HuH-7.5 (cell line): ENCODE measurements at places on chromosomes 12 and 14.
A peak's percentile ranks its signal among the peaks of the same experiment; 100 is the strongest.

- DNase-seq = no peak
Observed at GRCh38 chr14:104290058-104290667, 151.8 kb downstream of the KIF26A start.

DNA sequence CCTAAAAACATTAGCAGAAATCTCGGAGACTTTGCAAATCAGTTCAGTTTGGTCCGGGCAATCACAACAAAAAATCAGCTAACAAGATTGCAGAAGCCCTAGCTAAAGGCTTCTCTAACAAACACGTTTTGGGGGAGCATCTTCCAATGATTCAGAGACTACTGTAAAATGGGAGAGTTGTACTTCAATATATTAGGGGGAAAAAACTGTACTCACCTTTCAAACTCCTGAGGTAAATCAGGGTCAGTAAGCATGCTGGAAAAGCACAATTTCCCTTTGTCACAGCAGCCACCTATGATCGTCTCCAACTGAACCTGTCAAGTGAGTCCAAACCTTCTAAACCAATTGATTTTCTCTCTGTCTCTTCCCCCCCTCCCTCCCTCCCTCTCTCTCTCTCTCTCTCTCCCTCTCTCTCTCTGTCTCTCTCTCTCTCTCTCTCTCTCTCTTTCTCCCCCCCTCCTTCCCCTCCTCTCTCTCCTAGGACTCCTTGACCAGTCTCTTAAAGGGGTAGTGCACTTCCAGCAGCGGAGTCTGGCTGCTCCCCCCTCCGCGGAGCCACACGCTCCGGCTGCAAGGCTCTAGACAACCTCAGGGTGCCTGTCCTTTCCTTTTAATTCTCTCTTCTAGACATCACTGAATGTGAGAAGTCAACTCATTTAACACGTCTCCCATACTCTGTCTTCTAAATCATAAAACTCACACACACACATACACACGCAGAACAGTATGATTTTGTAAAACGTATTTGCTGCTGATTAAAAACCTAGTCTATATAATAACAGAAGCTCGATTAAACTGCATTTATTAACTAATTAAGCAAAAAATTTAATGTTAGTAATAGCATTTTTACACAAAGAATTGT lies at the start of gene SOX5:
Gene SOX5, minus strand, starts transcription at position 323 of the 862 bp plus-strand sequence. Its CDS starts 69 bp downstream, at position 254.
- no peak for DNase-seq

- no peak for DNase-seq
Observed at GRCh38 chr14:37642125-37642524, 46.7 kb downstream of the TTC6 start.

- no peak for DNase-seq
Observed at GRCh38 chr12:117024961-117025480, 74.2 kb downstream of the TESC start.

- no peak for DNase-seq
Observed at GRCh38 chr14:70663707-70664179, 22.0 kb downstream of the TTC9 start.

DNA sequence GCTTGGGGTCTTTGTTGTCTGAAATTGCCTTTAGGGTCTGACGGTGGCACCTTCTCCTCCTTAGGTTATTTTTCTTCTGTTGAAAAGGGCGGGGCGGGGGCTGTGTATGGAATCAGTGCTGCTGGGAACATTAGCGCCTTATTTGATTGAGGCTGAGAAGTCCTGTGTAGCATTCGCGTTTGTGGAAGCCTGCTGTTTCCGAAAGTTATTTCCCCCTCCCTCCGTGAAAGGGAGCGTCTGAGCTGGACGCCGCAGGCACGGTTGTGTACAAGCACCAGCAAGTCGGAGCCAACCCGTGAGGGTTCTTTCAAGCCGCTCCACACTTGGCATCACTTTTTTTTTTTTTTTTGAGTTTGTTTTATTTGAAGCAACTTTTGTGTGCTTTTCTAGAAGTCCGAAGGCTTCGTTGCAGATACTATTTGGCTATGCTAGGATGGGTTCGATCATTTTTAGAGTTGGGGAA lies 1.1 kb downstream of the SYNE2 start:
- DNase-seq = peak; percentile 23

DNA sequence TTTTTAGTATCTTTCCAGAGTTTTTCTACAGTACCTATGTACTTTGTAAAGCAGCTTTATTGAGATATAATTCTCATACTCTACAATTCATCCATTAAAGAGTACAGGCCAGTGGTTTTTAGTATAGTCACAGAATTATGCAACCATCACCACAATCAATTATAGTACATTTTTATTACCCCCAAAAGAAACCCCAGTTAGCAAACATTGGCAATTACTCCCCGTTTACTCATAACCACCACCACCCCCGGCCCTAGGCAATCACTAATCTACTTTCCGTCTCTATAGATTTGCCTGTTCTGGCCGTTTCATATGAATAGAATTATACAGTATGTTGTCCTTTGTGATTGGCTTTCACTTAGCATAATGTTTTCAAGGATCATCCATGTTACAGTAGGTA lies 119.8 kb downstream of the KICS2 start:
- no peak for DNase-seq
